ENCODE measurements at places on chromosomes 6 and 20.

- DNase-seq: no peak
These were observed 43.3 kb downstream of the IL20RA start for GRCh38 chr6:137001299-137001976.

DNA sequence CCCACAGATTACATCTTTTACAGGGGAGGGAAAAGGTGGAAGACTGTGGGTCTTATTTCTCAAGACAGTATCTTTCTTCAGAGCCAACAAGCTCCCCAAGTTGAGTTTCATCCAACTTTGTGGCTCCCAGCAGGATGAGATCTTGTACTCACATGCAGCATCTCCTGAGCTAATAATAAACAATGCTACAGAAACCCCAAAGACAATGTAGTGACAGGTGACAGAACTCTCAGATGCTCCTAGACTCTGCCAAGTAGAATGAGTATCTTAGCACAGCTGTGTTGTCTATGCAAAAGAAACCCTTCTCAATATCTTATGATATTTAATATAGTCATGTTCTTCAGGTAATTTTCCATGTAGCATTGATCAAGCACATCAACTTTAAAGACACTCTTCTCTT, 90.0 kb downstream of the TBX18 start:
- DNase-seq: no peak

GRCh38 chr6:98821756-98822405, 12.5 kb upstream of the POU3F2 start:
- no peak for DNase-seq

DNA sequence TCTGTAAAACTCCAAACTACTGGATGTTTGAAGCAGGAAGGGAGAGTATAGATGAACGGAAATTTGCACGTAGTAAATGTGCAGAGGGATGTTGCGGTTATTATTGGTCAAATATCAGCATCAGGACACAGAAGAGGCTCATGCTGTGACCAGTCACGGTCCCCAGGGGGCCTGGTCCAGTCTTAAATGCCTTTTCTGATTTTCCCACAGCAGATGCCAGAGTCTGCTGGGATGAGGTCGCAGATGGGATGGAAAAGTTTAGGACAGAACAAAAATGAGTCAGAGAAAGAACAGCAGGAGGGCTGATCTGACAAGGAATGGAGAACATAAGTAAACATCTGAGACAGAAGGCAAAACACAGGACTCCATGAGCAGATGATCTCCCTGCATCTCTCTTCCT, 11.7 kb upstream of the SIRPG start:
- no peak for DNase-seq

DNA sequence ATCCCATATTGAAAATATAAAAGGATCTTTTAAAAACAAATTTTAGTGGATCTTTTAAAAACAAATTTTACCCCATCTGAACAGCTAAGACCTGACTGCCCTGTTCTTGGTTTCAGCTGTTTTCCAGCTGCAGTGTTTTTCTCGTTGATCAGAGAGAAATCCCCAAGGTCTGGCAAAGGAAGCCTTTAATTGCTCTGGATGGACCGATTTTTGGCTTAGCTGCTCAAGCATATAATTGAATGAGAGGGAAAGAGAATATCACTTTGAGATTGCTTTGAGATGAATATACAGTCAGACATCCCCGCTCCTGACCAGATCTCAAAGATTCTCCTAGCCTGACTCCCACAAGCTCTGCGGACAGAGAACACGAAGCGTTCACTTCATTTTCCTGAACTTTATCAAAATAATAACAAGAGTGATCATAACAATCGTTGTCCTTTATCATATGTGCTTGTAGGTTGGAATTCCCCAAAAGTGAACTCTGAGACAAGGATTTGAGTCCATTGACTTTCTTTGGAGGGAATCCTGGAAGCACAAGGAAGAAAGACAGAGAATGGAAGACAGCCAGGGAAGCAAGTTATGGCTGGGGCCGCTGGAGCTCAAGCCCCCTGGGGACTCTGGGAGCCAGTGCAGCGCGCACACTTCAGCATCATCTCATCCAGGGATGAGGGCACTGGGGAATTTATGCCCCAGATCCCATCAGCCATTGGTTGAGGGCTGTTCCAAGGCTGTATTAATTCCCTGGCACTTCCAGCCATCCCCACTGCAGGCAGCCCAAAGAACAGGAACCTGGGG, 101.3 kb downstream of the SNX5 start:
- DNase-seq: no peak

DNA sequence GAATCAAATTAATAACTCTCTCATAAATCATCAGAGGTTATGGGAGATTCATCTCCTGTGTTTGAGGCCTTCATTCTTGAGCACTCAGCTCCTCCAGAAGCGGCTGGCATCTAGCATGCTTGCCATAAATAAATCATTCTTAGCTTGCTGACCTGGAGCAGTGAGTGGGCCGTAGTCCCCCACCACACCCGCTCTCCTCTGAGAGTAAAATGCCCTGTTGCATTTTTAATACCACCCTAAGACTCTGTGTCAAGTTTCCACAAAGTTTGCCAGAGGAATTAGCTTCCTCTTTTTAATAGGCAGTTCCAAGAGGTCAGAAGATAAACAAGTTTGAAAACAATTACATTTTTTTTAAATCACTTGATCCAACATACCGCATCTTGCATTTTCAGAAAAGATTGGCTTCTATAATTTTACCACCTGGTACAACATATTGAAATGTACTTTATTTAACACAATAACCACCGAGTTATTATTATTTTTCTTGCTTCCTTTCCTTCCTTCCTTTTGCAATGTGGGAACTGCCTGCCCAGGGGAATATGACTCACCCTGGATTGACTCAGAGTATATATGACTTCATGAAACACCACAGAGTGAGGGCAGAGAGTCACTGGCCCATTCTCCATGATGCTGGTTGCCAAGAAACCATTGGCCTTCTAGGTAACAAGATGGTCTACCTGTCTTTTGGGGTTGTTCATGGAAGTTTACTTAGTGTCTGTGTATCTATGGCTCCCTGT, 29.4 kb upstream of the CLIC5 start:
- DNase-seq: peak; percentile 57

DNA sequence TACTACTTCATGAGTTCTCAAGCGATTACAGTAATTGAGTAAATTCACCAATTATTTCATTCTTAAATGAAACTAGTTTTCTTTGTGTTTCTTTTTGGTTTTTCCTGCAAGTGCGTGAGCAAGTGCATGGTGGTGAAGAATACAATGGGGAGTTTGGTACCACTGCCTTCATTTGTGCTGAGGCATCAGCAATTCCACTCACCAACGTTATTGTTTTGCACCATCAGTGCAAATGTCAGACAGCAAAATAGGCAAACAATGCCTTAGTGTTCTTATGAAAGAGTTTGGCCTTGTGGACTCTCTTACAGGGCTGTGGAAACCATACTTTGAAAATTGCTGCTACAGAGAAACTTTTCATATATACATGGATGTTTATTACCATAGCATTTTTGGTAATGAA, 8.2 kb downstream of the CDH26 start:
- DNase-seq: no peak

- DNase-seq: no peak
These were observed 71.1 kb downstream of the ROS1 start for GRCh38 chr6:117354671-117355070.

- DNase-seq: no peak
These were observed 56.2 kb downstream of the TMEM242 start for GRCh38 chr6:157267109-157267611.

DNA sequence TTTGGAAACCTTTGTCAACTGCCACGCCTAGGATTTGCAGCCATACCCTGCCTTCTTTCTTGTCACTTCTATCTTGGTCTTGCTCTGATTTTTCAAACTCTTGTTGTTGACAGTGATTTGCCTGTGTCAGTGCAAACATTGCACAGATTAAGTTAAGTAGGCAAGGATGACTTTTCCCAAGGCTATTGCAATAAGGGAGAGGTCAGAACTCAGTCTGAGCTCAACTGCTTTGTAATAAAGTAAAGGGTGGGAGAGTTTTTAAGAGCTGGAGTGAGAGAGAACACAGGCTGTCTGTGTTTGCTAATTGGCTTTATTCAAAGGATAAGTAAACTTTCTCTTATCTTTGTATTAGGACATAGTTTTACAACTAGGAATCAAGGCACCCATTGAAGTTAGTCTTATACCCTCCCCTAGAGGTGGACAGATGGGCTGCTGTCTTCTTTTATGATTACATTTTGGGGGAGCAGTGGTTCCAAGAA, 448.6 kb downstream of the PHF3 start:
- no peak for DNase-seq

DNA sequence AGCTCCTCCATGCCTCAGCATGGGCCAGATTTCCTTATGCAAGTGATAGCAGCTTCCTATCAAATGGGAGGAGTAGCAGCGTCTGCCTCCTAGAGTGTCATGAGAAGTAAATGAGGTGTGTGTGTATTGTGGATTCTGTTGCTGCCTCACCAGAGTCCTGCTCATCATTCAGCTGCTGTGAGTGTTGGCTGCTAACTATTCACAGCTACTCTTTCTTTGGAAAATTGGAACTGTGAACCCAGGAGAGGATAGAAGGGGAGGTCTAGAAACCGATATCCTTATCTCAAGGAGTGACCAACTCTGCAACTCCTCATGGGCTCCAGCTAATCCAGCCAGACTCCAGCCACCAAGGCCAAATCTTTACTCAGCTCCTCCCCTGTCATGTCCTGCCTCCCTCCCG, 63.3 kb downstream of the TOX2 start:
- DNase-seq: no peak

DNA sequence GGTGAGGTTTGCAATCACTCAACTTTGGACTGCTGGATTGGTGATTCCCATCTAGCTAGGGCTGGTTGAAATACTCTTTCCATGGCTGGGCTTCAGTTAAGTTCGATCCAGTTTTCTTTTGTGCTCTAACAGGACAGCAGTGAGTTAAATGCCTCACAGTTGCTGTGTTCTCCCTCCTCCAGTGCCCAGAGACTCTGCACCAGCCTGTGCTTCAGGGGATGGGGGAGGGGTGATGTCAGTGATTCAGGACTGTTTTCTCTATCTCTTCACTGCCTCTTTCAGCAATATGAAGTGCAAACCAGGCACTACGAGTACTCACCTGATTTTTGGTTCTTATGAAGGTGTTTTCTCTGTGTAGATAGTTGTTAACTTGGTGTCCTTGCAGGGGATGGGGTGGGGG, 88.2 kb upstream of the FAM83B start:
- no peak for DNase-seq

DNA sequence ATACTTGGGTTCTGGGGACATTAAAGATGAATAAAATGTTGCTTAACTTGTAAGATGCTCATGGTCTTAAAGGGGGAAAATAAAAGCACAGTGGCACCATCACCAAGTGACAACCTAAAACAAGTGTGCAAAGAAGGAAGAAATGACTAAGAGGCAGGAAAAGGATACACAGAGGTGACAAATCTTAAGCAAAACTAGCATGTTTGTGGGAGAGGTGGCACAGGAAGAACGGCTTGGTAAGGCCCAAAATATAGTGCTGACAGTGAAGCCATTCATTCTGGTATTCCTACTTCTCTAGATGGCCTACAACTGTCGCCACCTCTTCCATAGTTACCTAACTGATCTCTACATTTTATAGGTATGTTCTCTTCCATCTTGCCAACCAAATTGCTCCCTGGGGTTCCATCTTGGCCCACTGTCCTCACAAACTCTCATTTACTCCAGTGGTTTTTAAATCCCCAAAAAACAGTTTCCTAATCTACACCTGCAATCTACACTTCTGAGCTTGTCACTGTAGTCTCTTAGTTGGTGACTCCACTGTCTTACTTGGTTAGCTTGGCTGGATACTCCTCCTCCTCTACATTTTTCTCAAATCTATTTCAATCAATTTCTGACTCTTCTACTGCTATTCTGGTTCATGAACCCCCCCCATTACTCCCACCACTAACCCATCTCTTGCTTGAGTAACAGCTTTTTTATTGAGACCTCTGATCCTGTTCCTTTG, 33.5 kb downstream of the FAM8A1 start:
- DNase-seq: no peak

GRCh38 chr6:79862126-79862525, 85.2 kb downstream of the ELOVL4 start:
- DNase-seq: no peak

DNA sequence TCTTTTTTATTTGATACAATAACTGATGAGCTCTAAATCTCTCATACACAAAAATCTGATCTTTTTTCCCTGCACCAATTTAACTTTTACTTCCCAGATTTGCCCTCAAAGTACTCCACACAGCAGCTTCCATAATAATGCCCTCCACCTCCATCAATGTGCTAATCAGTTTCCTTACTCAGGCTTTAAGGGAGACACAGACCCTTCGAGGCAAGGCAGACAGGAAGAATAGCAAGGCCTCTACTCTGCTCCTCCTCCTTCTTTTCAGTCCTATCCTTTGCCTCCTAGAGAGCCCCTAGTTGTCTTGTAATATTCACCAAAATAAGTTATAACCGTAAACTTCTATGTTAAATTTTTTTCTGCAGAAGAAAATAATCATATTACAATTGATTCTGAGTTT, 444.9 kb upstream of the RNF217 start:
- no peak for DNase-seq

DNA sequence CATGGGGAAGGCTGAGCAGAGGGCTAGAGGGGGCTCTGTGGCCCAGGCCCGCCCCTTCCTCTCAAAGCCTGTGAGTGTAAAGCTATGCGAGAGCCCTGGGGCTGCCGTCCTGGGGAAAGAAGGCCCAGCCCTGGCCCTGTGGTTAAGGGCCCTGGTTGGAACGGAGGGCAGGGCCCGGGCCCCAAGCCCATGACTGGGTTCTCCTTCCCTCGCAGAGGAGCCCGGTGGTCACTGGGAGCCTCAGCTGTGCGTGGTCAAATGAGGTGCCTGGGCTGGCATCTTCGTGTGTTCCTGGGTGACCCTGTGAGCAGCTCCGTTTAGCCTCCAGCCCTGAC, 56.0 kb downstream of the SMOC2 start:
- no peak for DNase-seq

DNA sequence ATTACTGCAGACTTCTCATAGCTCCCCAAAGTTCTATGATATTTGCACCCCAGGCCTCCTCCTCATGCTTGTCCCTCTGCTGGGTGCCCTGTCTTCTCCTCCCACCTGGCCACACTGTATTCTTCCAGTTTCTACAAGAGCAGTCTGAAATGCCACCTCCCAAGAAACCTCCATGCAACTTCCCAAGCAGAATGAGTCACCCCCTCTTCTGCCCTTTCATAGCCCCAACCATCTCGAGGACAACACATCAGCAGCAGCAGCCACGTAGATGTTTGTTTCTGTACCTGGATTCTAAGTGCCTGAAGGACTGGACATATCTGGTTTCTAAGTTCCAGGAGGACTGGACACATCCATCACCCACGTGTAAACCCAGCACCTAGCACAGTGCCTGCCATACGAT, 6.6 kb upstream of the ULBP2 start:
- no peak for DNase-seq

GRCh38 chr6:10393544-10394225, 21.2 kb downstream of the TFAP2A start:
- DNase-seq: no peak

Measured in epithelial cell of prostate (primary cell).